Endothelial cell (in vitro differentiated cells): ENCODE measurements at places on chromosomes 13 and 19. TPM values are rescaled to one million over a fixed set of nuclear protein-coding genes. Genes with fewer than 3 reads are reported as not detected.

APOE gene
- total RNA-seq: 258 TPM

- DNase-seq: no peak
Measured at GRCh38 chr13:101830035-101830434, 377.6 kb downstream of the ITGBL1 start.

DNA sequence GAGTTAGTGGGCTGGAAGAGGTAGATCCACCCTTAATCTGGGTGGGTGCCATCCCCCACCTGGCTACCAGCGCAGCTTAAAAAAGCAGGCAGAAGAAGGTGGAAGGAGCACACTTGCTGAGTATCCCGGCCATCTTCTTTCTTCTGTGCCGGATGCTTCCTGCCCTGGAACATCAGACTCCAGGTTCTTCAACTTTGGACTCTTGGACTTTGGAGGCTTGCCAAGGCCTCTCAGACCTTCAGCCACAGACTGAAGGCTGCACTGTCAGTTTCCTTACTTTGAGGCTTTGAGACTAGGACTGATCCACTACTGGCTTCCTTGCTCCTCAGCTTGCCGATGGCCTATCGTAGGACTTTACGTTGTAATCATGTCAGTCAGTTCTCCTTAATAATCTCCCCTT, 127.6 kb upstream of the GPC6 start:
- no peak for DNase-seq

DNA sequence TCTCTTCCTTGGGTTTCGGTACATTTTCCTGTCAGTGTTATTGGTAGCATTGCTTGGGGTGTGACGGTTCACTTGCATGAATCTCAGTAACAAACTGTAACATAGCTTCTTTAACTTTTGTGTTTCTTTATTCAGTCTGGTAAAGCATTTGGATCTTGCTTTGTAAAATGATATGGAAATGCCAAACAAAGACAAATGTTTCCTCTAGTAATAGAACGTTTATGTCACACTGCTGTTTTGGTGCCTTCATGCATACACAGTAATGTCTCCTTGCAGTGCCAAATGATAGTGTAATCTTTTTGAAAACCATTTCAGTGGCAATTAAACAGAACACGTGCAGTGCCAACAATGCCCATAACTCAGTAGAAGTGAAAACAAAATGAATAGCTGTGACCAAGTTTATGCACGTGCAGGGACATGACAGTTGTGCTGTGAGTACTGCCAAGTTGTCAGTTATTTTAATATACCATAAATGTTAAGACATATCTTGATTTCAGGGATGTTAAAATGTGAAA, 110.8 kb downstream of the RXFP2 start:
- DNase-seq: no peak

DNA sequence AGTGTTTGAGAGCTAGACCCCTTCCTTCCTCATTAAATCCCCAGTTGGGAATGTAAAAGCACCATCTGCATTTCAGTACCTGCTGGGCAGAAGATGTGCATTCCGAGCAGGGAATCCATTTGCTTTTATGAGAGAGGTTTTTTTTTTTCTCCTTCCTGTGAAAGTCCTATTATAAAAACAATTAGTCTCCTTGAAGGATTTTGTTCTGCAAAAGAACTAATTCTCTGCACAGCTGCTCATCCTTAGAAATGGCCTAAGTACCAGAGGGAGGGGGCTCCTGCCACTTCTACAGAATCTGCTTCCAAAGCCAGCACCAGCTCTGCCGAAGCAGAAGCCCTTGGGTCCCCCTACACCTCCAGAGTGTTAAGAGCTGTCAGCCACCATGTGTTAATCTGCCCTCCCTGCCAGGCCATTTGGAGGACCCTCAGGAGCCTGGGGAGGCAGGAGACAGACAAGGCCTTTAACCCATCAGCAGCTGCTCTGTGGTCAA, 36.4 kb upstream of the SERPINE3 start:
- no peak for DNase-seq

GRCh38 chr19:55655648-55656040, 809 bp downstream of the U2AF2 start:
- no peak for DNase-seq

- DNase-seq: no peak
Measured at GRCh38 chr13:30196025-30196424, 111.3 kb downstream of the KATNAL1 start.
